LoVo (cell line): ENCODE measurements at places on chromosomes 13 and 19.

DNA sequence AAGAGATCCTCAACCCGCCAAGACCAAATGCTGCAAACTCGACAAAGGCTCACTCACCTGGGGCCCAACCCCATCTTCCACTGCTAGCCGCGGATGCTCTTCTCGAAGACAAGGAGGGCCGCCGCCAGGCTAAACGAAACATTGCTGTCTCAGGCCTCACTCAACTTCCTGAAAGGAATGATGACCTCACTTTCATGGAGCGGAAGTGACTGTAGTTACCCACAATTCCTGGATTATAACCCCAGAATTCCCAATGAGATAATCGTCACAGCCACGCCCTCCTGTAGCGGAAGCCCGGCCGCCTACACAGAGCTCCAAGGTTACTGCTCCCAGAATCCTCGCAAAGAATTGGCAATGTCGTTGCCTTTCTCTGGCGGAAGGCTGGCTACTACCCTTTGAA is 10.5 kb upstream of the ZNF112 start:
- no peak for DNase-seq

GRCh38 chr19:55400281-55401087 is 7.1 kb downstream of the UBE2S start:
- no peak for DNase-seq

GRCh38 chr13:102538938-102539337 is 57.8 kb upstream of the TPP2 start:
- DNase-seq, result no peak

DNA sequence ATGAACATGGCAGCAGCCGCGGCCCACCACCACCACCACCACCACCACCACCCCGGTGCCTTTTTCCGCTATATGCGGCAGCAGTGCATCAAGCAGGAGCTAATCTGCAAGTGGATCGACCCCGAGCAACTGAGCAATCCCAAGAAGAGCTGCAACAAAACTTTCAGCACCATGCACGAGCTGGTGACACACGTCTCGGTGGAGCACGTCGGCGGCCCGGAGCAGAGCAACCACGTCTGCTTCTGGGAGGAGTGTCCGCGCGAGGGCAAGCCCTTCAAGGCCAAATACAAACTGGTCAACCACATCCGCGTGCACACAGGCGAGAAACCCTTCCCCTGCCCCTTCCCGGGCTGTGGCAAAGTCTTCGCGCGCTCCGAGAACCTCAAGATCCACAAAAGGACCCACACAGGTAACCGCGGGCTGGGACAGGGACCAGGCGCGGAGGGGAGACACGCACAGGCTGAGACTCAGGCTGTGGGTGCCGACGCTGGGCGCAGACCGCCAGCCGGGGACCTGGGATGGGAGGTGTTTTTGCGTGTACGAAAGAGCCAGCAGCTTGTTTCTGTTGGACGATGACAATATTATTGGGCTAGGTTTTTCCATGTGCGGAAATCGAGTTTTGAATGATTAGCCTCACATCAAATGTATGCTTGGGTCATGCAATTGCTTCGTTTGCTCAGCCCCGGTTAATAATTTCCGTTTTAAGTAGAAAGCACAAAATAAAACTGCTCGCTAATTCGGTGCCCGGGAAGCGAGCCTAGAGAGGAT is 1.3 kb downstream of the ZIC2 start:
- DNase-seq, result no peak

DNA sequence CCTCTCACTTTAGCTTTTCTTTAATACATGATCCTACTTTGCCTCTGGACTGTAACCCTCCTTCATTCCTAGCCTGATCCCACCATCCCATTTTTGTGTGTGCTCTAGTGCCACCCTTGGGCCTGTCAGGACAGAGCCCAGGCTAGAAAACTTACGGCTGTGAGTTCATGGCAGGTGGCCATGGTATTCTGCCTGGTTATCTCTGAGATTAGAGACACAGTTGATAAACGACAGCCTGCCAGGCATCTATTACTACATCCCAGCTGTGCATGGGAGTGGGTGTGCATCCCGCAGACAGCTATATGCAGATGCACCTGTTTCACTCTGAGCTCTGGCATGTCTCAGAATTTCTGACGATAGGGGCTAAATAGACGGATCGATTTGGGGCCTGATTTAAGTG is 110.9 kb downstream of the HS6ST3 start:
- DNase-seq, result no peak

GRCh38 chr19:32646556-32646955 is 28.4 kb downstream of the ANKRD27 start:
- no peak for DNase-seq

- no peak for DNase-seq
Observed at GRCh38 chr19:39327363-39328045, 6.8 kb upstream of the LRFN1 start.

- DNase-seq, result no peak
Observed at GRCh38 chr19:3576696-3577443, 4.1 kb downstream of the HMG20B start.

DNA sequence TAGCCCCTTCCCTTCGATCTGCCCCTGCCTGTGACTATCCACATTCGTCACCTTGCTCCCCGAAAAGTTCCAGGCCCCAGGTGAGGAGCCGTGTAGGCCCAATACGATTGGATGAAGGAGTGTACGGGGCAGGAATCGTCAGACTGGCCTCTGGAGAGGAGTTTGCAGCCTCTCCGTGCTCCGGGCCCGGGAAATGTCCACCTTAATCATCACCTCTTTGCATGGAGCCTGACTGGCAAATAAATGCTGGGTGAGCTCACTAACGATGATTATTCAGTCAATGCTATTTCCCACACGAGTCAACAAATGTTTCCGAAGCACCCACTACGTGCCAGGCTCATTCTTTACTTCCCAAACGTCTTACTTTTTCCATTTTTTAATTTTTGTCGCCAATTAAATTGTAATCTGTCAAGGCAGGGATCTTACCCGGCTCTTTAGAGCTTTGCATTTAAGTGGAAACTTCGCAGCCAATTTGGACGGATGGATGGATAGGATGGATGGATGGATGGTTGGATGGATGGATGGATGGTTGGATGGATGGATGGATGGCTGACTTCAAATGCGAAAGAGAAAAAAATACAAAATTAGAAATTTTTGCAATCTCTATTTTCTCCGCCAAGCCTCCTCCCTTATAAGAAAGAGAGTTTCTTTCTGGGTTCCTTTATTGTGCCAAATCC is 45.8 kb downstream of the TGDS start:
- DNase-seq, result peak; percentile 57

DNA sequence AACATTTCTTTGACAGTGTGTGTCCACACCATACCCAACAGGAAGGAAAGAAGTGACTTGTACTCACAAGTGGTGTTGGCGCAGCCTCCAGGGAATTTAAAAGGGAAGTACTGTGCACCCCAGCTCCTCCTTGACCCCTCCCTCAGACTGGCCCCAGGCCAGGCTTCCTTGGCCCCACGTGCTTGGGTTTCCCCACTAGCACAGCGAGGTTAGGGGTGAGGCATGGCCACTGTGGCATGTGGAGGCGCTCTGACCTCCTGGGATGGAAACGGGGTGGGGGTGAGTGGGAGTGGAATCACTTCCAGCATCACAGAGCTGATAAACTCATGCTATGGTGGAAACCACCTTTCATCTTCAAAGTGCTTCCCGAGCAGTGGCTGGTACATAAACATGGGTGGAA is 168.6 kb downstream of the ZNF536 start:
- DNase-seq, result no peak

DNA sequence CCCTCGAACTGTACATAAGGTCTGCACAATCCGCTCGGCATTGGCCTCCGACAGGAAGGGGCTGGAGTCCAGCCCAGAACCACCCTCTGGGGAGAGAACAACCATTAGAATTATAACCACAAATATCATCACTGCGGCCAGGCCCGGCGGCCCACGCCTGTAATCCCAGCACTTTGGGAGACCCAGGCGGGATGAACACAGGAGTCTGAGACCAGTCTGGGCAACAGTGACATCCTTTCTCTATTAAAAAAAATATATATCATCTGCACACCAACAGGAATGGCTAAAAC is 11.4 kb downstream of the COQ8B start:
- DNase-seq, result no peak

DNA sequence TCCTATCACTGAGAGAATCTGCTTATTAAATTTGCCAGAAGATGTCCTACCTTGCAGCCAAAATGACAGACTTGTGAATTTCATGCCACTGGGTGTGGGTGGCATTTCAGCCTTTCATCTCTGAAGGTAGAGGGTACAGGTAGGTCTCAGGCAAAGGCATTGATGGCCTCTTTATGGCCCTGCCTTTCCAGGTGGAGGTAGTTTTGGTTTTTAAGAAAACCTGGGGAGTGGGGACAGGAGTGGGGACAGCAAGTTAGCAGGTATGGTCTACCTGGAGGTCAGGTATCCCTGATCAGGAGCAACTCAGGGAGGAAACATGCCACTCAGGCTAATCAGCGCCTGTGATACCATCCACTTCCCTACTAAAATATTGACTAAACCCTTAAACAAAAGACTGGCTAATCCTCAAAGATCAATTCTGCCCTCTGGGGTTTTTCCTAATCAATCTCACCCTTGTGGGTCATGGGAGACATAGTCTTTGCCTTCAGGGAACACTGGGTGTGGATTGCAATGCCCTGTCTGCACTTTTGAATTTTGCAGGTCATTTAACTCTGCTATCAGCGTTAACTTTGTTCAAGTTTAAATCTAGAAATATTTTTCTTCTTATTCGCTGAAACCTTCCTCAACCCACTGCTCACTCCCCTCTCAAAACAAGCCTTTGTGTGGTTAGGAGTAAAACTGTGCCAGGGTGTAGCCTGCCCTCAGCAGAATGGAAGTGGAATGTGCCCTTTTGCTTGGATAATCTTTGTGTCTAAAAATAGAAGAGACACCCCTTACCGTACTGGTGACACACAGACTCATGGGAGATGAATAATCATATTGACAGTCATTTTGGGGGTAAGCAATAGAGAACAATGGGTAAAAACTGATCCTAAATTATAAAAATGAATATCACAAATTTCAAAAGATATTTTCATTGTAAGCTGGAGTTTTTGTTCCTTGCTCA is 233.7 kb downstream of the COG6 start:
- no peak for DNase-seq

- DNase-seq, result no peak
Observed at GRCh38 chr19:41189425-41190065, 3.5 kb upstream of the CYP2S1 start.

DNA sequence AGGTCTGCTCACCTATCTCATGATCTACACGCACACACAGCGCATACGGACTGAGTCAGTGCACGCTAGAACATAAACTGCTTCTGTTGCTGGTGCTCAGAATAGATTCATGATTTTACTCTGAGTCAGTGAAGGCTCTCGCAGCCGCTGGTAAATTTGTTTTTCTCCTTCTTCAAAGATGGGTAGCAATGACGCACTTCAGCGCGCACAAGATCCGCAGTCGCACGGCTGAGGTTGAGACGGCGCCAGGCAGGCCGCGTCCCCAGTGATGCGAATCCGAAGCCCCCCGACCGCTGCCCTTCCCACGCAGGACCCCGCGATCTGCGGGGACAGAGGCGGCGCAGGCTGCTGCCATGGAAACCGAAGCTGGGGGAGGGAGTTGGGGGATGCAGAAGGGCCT is 103.7 kb upstream of the USP29 start:
- no peak for DNase-seq

DNA sequence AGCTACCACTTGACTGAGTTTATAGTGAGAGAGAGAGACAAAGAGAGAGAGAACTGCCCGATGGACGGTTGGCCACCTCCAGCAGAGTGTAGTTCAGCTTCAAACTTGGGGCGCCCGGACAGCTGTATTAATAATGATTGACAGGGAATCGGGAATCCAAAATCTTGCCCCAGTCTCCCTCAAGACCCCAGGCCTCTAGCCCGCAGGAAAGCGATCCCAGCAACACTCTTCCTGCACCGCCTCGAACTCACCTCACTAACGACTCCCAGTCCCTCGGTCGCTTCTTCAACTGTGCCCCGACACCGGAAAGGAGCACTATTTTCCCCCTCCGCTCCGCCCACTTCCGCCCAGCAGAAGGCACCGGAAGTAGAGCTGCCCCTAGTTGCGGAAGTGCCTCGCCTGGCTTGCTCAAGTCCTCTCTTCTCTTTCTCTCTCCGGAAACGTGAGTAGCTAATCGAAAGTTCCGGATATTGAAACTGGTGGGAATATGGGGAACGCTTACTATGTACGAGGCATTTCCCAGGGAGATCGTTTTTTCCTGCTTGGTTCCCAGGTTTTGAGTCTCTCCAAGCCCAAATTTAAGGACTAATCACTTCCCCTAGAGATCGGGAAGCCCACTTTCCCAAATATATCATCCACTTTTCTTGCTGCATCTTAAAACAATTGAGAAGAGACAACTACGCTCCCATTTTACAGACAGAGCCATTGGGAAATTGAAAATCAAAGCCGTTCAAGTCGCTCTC is at the start of gene NOSIP:
NOSIP (minus strand) TSS at position 293 of the 743 bp plus-strand sequence. CDS start 19,865 bp downstream, outside the sequence.
- peak; percentile 97 for DNase-seq

DNA sequence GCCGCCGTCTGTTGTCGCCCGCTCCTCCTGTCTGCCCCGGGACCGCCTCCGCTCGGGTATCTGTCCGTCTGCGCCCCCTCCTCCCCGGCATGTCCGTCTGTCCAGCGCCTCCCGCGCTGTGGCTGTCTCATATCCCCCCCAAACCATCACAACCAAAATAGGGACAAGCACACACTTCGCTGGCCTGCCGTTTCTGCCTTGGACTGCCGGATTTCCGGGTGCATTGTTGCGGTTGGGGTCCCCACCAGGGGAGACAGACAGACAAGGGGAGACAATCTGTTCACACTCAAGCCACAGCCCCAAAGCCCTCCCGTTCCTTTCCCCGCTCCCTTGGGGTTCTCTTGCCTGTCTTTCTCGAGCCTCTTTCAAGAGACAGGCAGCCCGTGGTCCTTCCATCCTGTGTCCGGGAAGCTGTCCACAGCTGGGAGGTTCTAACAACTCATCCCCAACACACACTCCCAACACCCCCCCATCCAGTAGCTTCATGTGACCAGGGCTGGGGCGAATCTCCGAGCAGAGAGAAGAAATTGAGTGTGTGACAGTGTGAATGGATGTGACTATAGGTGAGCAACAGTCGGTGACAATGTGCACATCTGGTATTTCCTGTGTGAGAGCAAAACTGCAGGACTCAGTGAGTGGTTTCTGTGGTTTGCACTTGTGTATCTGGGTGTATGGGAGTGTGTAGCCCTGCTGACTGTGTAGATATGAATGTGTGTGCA is 16.5 kb upstream of the FOSB start:
- no peak for DNase-seq

- no peak for DNase-seq
Observed at GRCh38 chr13:30978981-30979956, 46.8 kb downstream of the TEX26 start.

DNA sequence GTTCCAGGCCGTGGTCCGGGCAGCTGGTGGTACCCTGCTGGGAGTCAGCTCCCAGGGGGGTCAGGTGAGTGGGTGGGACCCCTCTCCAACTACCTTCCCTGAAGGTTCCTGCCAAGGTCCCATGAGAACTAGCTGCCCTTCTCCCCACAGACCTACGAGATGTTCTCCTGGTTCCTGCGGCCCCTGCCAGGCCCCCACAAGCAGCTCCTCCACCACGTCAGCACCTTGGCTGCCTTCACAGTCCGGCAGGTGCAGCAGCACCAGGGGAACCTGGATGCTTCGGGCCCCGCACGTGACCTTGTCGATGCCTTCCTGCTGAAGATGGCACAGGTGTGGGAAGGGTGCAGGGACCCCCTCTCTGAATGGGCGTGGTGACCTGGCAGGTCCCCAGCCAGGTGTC is 5.5 kb downstream of the CYP2S1 start:
- DNase-seq, result no peak
